ENCODE measurements at places on chromosomes 6 and 20.

DNA sequence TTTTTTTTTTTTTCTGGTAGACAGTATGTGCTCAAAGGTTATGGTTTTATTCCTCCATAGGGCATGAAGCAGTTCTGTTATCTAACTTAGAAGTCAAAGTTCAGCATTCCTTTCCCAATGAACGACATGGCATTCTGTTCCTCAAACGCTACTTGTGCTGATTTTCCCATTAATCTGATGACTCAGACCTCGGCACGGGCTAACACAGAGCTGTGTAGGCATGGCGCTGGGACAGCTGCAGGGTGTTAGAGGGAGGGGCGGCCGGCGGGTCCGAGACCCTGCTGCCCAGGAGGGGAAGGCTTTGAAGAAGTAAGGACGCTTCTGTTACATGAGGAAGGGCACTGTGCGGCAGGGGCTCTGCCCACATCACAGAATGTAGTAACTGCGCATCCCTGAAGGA lies 93.6 kb upstream of the AGPAT4 start:
- no peak for DNase-seq

GRCh38 chr6:33288141-33288920 lies 708 bp downstream of the WDR46 start:
- no peak for DNase-seq

DNA sequence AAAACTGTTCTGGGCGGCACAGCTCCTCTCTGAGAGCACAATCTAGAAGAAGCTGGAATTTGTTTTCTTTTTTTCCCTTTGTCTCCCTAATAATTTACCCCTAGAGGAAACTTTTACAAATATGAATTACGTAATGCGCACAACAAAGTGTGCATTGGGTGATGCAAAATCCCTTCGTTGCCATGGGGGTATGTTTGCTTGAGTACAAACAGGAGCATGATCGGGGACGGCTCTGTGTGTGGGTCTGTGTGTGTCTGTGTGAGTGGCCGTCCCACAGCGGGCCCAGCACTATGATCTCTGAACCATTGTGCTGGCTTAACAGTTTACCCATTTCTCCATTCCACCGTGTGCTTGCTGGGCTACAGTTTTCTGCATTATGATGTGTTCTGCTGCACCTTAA lies 278.2 kb downstream of the CDC5L start:
- peak; percentile 60 for DNase-seq

DNA sequence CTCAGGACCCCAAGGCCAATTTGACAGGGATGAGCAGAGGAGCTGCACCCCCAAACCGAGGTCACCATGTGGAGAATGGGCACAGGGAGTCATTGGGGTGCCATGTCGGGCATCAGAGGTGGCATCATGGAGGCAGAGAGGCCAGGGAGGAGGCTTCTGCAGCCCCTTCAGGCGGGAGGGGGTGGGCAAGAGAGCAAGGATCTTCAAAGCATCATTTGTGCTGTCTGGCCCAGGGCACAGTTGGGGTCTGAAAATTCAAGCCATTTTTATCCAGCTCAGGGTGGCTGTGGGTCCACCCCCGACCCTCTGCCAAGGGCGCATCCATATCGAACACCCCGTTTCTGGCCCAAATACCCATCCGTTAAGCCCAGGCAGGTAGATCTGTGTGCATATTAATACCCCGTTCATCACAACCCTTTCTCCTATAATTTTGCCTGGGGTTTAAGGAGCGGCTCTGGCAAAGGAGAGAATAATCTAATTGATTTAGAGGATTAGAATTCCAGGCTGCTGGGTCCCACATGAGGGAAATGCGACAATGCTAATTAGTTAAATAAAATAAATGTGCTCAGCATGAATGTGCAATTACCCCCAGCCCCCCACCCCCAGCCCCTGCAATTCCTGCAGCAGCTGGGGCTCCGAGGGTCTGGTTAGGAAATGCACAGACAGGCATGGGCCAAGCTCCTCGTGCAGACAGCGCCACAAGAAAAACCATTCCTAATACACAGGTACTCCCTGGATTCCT lies 31.9 kb downstream of the VSTM2L start:
- no peak for DNase-seq

GRCh38 chr6:56902641-56903464 lies 52.1 kb upstream of the BEND6 start:
- DNase-seq = peak; percentile 77

DNA sequence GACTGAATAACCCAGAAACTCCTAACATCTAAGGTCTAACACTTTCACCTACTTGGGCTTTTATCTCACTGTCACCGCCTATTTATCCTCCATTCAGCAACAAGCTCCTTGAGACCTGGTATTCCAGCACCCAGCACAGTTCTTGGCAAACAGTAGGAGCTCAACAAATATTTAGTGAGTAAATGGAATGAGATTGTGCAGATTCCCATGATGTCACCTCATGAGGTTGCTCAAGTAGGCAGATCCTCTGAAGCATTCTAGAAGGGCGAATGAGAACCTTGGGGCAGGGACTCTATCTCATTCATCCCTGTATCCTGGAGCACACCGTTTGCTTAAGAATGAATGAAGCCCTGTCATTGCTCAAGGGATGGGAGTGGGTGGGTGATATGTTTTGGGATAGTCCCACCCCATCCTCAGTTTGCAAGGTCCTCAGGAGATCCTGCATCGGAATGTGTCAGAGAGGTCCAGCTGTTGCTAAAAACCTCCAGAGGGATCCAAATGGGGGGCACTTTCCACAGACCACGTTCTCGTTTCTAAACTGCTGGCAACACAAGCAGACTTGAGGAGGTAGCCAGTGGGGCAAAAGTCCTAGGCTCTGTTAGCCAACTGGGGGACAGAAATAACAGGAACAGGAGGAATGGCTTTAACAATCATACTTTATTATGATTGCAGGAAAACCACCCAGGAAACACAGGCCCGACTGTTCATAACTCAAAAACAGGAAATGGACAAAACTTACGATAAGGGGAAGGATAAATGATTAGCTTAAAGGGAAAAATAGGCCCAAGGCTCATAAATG lies 42.0 kb downstream of the EDN1 start:
- peak; percentile 12 for DNase-seq

GRCh38 chr6:2739335-2739734 lies 11.4 kb downstream of the MYLK4 start:
- no peak for DNase-seq

- peak; percentile 63 for DNase-seq
Measured at GRCh38 chr6:142945446-142946180, 637 bp upstream of the HIVEP2 start.

- DNase-seq = no peak
Measured at GRCh38 chr6:24458941-24459340, 30.4 kb downstream of the GPLD1 start.

DNA sequence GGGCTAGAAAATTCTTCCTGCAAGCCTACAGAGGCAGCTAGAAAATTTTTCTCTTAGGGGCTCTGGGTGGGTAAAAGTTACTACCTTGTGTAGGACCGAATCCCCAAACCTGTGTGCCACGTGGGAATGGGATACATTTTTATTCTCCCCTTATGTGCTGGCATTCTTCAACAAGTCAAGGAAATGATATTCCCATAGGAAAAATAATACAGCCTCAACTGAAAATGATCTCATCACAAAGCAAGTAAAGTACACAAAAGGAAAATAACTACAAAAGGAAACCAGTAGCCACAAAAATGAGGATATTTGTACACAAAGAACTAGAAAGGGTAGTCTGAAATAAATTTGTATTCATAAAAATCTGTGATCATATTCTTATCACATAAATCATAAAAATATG lies 298.1 kb downstream of the LAMA2 start:
- DNase-seq = no peak

DNA sequence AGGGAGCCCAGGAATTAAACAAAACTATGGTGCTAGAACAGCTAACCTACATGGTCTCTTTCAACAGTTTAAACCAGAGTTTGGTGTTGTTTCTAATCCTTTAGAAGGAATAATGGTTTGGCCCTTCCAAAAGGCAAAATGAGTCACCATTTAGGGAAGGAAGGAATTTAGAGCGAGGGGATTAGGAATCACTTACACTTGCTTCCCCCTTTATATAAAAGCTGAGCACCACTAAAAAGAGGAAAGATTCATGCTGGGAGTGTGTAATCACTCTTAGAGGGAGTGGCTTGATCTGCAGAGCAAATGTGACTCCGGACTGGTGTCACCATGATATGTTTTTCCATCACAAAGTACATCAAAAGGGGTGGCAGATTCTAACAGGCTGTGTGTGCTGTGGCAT lies 63.6 kb downstream of the F13A1 start:
- DNase-seq = no peak

- no peak for DNase-seq
Measured at GRCh38 chr6:71277926-71278600, 10.5 kb upstream of the OGFRL1 start.

GRCh38 chr20:16709017-16709416 lies 20.8 kb upstream of the SNRPB2 start:
- DNase-seq = no peak

- no peak for DNase-seq
Measured at GRCh38 chr6:63806573-63806913, 170.9 kb downstream of the PHF3 start.

DNA sequence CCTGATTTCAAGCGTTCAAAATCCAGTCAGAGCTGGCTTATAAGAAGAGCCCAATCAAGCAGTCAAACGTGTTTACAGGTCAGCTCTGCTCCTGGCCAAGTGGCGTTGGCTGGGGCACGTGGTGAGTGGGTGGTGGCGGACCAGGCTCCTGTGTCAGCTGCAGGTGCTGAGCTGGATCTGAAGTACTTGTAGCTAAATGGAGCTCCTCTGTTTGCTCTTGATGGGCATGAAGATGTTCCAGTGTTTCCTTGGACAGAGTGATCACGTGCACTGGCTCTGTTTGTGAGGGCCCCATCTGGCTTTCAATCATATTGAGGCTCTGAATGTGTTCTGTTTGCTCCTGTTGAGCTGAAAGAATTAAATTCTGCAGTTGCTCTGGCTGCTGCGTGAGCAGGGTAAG lies 10.2 kb upstream of the MICAL1 start:
- DNase-seq = no peak

GRCh38 chr6:35786810-35787209 lies 6.0 kb downstream of the CLPSL1 start:
- no peak for DNase-seq

- DNase-seq = peak; percentile 62
Measured at GRCh38 chr6:41502566-41502916, 43.6 kb upstream of the FOXP4 start.

GRCh38 chr6:4055420-4056041 lies 23.4 kb downstream of the FAM217A start:
- DNase-seq = peak; percentile 60

GRCh38 chr6:100464162-100464851 lies 414 bp downstream of the SIM1 start:
- DNase-seq = no peak

DNA sequence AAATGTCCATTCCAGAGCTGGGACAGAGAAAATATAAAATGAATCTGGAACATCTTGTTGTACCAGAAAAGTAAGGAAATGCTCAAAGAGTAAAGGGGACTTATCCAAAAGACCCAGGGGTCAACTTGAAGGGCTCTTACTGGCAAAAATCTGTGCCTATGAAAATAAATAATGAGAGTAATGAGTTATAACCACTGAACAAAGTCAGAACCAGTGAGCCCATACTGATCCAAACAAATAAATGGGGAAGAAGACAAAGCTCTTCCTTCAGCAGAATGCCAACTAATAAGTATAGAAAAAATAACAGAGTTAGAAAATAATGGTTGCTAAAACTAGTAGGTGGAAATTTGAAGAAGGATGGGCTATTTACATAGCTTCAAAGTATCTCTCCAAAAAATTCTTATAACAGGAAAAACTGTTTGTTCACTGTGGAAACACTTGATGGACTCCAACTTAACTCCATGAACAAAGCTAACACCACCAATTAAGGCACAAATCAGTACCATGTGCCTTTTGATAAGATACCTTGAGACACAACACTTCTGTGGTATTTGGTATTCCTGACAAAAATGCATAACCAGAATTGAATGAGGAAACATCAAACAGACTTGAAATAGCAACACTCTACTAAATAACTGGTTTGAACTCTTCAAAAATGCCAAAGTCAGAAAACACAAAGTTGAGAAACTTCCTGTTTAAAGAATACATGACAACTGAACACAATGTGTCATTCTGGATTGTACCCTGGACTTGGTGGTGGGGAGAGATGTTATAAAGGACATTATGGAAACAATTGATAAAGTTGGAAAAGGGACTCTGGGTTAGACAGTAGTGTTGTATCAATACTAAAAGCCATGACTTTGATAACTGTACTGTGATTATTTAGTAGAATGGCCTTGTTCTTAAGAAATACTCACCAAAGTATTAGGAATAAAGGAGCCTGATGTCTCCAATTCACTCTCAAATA lies 197.5 kb downstream of the ISM1 start:
- no peak for DNase-seq

DNA sequence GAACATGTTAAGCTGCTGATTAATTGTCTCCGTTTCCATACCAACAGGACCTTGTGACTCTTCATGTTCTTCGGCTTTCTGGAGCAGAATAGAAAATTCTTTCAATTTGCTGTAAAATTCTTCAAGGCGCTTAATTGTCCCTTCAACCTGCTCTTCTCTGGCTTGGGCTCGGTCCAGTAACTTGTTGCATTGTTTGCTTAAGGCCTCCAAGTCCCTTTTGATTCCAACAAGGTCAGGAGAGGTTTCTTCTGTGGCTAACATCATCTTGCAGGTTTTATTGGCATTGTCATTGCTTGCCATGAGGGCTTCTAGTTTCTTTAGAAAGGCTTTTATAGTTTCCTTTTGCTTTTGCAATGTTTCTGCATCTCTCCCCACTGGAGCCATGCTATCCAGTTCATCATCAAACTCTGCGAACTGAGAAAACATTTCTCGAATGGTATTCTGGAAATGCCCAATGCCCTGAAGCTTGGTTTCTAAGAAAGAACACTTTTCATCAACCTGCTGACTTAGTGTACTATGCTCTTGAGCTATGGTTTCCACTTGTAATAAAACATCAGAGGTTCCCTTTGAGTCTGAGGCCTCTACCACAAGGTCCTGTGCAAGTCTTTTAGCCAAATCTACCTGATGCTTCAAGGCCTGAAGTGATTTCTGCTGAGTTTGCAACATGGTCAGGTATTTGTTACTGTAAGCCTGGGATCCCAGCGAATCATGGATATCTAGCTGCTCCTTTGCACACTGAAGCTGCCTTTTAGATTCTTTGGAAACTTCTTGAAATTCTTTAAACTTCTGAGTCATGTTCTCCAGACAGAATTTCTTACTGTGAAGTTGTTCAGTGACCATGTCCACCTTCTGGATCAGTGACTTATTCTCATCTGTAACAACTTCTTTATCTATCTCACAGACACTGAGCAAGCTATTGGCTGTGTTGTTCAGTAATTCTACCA lies 90.2 kb downstream of the DST start:
- DNase-seq = no peak

- no peak for DNase-seq
Measured at GRCh38 chr6:1591243-1591642, 18.5 kb upstream of the FOXC1 start.

GRCh38 chr6:109770779-109771178 lies 79.7 kb downstream of the FIG4 start:
- no peak for DNase-seq

All from muscle of leg (tissue), 16 donors.